ENCODE measurements at places on chromosomes 12 and 14.

- no peak for DNase-seq
These were observed 48.3 kb downstream of the ZFYVE21 start for GRCh38 chr14:103763730-103764488.

- no peak for DNase-seq
These were observed 92.8 kb downstream of the LGMN start for GRCh38 chr14:92655419-92656201.

DNA sequence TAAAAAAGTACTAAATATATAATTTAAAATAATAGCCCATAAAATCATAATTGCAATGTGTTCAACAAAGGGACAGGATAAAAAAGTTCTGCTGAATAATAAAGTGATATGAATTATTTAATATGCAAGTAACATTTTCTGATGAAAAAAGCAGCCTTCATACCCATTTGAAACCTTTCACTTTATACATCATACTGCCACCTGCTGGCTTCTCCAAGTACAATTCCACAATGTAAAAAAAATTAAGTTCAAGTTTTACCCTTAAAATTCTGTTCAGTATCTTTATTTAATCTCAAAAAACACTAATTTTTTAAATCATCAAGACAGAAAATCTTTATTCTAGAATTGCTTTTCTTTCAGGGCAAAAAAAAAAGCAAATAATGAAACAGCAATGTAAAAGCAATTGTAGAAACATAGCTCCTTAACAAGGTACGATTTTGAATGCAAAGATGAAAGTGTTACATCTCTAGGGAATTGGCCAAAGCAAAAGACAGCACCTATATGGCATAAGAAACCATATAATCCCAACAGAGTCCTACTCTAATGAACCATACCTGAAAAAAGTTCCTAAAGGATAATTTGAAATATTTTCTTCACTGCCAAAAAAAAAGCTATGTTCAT, 15.0 kb downstream of the MDM1 start:
- no peak for DNase-seq

GRCh38 chr14:67650151-67650550, 24.3 kb downstream of the VTI1B start:
- no peak for DNase-seq

DNA sequence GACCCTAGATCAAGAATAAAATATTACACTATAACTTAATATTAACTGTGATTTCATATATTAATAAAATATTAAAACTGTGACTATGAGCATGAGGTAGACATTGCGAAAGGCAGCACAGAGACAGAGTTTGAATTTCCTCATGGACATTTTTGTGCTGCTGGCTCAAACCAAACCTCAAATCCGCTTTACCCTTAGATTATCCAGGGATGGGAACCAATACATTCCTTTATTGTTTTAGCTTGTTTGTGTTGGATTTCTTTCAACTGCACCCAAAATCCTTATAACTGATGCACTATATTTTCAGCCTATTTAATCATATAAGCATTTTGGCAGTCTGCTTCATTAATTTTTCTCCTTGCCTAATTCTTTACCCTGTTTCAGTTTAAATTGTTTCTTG, 436.7 kb downstream of the ATP23 start:
- no peak for DNase-seq

DNA sequence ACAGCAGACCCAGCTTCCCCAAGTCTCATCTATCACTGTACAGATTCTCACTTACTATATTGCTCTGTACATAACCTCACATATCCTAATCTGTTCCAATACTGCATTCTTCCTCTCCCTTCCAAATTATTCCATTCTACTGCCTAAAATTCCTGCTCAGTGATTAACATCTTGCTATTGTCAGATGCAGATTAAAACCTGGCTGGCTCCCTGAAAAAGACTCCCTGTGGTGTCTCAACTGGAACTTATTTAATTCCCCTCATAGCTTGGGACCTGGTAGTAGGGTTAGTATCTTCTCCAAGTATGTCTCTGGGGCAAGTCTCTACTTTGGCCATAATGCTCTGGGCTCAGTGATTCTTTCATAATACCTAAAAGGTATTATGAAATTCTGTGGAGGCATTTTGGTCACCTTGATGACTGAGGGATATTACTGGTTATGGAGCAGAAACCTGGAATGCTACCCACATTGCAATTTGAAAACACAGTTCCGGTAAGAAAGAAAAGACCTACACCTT, 55.8 kb downstream of the PAWR start:
- DNase-seq = no peak

GRCh38 chr14:67544590-67544989, 11.5 kb downstream of the PLEKHH1 start:
- DNase-seq = no peak

DNA sequence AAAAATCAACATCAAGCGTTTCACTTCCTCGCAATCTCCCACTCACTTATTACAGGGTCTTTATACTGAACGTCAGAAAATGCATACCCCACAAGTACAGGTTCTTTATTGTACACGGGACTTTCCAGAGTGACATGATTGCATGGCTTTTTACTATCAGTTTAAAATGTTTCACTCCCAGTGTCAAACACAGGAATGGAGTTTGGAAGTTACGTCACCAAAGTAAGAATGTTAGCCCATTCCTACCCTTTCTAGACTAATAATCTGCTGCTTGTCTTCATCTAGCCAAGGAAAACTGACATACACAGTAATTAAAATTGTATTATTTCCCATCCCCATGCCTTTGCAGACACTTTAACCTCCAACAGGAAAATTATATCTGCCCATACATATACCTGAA, 624.2 kb downstream of the BCL11B start:
- DNase-seq = no peak

DNA sequence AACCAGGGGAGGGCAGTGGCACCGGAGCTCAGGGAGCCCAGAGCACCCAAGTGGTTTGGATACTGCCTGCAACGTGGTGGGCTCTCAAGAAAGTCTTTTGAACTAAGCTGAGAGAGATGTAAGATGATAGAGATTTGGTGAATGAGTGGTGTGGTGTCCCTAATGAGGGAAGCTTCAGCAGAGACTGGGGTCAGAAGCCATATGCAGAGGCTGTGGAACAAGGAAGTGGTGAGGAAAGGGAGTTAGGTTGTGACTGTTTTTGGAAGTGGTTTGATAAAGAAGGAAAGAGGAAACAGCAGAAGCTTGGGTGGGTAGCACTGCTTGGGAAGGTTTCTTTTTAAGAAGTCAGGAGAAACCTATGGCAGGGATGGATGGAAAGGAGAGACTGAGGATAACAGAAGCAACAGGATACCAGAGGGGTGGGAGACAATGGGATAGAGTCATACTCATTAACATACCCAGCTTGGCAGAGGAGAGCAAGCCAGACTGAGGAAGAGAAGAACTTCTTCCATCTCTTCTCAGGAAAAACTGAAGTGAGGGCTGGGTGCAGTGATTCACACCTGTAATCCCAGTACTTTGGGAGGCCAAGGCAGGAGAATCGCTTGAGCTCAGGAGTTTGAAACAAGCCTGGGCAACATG, 24.1 kb downstream of the SLC4A8 start:
- no peak for DNase-seq

GRCh38 chr14:50822501-50823042, 8.4 kb downstream of the NIN start:
- DNase-seq = no peak

DNA sequence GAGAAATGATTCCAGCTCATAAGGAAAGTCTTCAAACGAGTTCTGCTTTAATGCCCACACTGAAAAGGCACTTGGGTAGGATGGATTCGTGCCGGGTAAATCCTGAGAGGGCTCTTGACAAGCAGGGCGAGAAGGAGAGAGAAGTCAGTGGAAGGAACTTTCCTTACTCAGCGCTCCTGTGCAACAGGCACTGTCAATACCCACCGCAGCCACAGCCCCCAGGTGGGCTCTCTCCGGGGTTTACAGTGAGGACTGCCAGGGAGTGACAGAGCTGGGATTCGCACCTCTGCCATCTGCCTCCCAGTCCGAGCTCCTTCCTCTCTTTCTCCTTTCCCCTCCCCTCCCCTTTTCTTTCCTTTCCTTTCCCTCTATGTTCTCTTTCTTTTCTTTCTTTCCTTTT, 118.7 kb downstream of the BEGAIN start:
- no peak for DNase-seq

GRCh38 chr14:90675399-90675798, 140.8 kb downstream of the TTC7B start:
- DNase-seq = no peak

- no peak for DNase-seq
These were observed 27.9 kb downstream of the RHOF start for GRCh38 chr12:121765573-121765972.

Data from activated T-helper 1 cell treated with anti-CD3 and anti-CD28 coated beads, Interleukin-2, amount 50 U/mL, for 16 hours (primary cell).